ENCODE measurements at places on chromosomes 11 and 22.

DNA sequence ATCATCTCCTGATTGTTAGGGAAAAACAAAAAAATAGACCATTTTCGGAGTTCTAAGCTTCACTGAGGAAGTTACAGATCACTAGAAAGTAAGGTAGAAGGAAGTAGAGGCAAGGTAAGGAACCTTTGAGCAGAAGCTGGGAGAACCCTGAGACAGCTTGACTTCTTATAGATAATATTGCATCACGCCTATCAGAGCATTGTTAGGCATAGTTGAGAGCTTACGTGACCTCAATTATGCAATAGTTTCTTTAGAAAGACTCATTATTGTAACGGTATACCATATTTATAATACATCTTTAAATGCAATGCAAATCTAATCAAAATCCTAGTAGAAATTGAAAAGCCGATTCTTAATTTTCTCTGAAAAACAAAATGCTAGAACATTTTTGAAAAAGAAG, 4.9 kb downstream of the TBRG1 start:
- DNase-seq, result no peak

GRCh38 chr11:126698576-126698975, 302.0 kb downstream of the KIRREL3 start:
- DNase-seq, result no peak

DNA sequence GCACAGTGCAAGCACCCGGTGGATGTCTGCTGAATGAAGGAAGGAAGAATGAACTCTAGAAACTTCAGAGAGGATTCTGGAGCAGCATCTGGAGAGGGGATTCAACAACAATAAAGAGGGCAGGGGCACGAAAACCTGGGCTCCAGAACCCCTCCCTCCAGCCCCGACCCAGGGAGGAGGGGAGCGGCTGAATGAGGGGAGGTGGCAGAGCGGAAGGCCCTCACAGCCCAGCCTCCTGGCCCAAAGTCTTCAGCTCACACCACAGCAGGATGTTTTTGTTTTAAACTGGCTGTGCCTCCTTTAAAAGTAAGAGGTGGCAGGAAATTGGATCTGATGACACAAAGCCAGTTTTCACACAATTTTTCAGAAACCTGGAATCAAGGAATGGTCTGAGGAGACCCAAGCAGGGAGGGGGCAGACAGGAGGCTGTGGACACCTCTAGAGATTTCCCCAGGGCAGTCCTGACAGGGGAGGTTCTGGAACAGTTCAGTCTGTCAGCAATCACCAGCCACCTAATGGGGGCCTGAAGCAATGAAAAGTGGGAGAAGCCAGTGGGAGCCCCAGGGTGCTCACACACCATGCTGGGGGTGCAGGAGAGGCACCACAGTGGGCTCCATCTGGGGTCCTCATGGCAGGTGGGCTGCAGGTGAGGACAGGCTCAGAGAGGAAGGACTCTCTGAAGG, 44.4 kb upstream of the TCF20 start:
- DNase-seq, result no peak

GRCh38 chr11:76803811-76804600, 20.9 kb downstream of the TSKU start:
- peak; percentile 63 for DNase-seq

- no peak for DNase-seq
These were observed 742.5 kb downstream of the ETS1 start for GRCh38 chr11:127844876-127845275.

GRCh38 chr22:32999039-32999815, 59.0 kb downstream of the SYN3 start:
- DNase-seq, result no peak

- DNase-seq, result no peak
These were observed 265.2 kb downstream of the KCNA4 start for GRCh38 chr11:29751618-29752017.

DNA sequence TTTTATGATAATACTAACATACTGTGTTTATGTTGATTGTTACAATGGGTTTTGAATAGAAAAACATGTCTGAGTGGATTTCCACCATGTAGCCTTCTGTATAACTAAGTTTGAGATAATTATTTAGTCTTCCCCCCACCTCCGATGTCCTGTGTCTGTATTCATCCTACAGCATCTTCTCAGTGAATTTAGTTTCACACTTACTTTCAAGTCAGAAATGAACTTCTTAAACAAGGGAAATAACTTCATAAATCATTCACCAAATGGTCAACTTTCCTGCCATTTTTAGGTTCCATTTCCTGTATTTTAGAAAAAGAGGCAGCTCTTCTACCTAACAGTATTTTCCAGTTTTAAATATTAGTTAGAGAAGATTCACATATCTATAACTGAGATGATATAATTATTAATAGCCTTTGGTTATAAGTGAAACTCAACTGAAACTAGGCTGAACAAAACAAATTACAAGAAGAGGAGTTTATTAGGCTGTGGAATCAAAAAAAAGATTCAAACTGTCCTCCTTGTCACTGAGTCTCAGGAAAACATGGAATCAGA, 3.5 kb downstream of the OR51B5 start:
- DNase-seq, result no peak

DNA sequence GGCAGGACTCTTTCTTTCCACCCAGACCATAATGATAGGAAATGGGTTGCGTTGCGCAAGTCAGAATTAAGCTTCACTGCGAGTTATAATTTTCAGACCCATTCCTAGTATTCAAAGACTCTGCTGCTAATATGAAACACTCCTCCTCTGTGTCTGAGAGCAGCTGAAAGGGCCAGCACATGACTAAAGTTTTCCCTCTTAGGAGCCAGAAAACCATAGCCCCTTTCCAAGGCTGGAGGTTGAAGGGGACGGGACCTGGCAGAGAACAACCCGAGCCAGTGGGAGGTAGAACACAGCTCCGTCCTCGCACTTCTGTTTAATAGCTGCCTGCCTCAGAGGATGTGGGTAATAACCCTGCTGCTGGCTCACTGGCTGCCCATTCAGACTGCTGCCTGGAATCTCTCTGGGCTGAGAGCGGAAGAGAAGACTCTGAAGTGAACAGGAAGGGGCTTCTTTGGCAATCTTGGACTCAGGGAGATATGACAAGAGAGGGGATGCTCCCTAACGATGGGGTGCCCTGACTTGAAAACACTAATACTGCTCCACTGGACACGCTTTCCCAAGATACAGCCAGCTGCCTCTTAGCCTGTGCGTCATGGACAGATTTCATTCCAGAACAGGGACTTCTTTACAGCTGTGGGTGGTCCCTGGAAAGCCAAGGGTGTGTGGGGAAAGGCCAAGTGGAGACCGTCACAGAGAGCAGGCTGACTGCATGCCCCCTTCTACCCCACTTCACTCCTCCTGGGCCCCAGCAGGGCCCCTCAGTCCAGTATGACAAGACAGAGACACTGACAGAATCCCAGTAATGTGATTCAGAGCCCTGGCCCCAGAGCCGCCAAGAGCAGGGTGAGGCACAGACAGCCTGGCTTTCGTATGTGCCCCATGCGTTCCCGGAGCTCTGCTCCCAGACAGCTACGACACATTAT, 156.9 kb downstream of the FEZ1 start:
- peak; percentile 42 for DNase-seq

DNA sequence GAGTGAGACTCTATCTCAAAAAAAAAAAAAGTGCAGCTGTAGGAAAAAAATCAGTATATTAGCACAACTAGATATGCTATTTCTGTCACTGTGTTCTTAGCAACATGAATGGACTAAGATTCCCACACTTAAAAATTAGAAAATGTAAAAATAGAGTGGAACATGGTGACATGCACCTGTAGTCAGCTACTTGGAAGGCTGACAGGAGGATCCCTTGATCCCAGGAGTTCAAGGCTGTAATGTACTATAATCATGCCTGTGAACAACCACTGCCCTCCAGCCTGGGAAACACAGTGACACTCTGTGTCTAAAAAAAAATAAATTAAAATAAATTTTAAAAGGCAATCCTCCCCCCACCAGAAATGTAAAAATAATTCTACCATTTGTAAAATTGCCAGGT, 29.8 kb downstream of the PICALM start:
- no peak for DNase-seq

GRCh38 chr11:109864834-109865547, 228.2 kb upstream of the ZC3H12C start:
- peak; percentile 77 for DNase-seq

DNA sequence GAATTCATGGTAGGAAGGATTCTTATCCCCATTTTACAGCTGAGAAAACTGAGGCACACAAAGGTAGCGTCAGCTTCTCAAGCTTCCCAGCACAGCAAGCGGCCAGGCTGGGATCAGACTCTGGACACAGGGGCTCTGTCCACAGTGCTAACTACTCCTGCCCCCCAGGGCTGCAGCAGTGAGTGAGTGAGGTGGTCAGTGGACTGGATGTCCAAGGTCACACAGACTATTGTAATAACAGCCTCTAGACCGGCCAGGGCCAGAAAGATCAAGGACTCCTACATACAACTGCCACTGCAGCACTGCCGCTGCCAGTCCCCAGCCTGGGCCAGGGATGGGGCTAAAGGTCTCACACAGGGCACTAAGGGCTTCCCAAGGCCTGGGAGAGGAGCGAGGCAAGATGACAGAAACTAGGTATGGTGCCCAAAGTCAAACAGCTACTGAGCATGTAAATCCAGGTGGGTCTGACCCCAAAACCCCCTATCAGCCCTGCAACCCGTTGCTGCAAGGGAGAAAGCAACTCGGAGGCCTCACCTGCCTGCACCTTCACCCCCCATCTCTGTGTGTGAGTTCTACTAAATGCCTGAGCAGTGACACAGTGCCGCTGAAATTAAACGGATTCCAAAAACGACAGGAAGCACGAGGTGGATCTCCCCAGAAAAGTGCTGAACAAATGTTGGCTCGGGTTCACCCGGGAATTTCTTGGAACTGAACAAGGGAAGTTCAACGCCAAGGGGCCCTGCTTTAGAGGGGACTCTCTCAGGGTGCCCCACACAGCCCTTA, 161.8 kb upstream of the GRK3 start:
- peak; percentile 36 for DNase-seq

DNA sequence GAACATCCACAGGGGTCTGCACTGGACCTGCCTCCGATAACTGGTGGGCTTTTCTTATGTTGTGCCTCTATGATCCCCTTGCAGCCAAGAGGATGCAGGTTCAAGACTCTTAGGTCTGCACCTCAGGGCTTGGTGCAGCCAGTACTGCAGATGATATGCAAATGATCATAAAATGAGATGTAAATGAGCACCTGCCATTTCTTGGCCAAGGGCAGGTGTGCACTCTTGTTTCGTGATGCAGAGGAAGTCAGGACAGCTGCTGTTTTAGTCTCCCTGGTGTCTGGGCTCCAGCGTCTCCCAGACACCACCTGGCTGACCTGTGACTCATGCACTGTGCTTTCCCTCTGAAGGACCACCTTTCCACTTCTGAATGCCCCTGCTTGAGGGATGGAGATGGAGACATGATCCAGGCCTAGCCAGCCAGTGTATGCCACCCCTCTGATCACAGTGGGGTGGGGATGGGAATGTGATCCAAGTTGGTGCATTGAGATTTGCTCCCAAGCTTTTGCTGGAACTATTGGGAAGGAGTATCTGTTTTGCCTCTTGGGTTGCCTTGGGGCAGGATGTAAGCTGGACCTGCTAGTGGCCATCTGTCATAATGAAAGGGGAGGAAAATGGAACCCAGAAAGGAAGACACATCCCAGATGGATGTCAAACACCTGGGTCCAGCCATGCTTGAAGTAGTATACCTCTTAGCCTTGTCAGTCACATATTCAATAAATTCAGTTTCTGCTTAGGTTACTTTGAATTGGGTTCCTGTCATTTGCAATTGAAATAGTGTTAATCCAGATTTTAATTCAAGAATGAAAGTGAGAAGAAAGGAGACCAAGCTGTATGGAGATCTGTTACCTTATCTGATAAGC, 3.3 kb upstream of the KCNJ11 start:
- DNase-seq, result no peak

DNA sequence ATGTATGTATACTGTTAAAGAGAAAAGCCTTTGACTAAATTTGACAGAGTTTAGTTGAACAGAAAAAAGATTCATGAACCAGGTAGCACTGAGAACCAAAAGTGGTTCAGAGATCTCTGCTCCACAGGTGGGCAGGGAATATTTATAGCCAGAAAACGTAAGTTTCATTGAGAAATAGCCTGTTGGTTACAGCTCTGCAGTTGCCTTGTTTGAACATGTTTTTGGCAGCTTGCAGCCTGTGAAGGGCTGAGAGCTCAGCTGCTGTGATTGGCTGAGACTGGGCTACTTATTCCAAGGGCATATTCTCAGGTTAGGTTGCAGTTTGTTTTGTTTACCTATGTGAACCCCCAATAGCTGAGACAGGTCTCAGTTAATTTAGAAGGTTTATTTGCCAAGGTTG, 13.5 kb upstream of the ZNF74 start:
- DNase-seq, result no peak

DNA sequence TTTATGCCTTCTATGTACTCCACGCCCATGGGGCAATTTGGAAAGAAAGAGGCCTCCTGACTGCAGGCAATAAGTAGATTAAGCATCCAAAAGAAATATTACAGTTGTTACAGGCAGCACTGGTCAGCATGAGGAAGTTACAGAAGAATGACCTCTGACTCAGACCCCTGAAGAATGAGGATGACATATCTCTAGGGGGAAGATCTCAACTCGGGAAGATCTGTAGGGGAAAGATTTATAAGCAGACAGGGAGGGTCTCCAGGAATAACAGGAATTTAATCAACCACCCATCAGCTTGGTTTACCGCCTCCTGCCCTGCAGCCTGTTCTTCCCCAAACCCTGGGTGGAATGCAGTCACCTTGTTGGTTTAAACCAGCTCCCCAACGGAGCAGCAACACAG, 58.0 kb downstream of the RCN1 start:
- DNase-seq, result no peak

- DNase-seq, result peak; percentile 47
These were observed 1.6 kb downstream of the NCAM1 start for GRCh38 chr11:112962579-112963367.

DNA sequence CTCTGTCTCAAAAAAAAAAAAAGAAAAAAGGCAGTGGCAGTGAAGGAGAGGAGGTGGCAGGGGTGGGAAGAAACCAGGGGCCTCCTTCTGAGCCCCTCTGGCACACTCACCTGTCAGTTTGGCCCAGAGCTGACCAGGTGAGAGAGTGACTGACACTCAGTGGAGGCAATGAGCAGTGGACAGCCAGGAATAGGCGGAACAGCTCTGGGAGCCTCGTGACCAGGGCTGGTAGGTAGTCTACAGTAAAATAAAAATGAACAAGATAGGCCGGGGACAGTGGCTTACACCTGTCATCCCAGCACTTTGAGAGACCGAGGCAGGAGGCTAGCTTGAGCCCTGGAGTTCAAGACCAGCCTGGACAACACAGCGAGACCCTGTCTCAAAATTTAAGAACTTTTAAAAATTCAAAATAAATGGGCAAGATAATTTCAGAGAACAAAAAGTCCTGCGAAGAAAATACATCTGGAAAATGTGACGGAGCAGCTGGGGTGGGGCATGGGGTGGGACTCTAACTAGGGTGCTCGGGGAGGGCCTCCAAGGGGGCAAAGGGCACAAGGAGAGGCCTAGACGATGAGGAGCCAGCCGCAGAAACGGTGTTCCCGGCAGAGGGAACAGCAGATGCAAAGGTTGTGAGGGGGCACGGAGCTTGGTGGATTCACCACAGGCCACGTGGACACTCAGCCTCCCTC, 3.8 kb upstream of the PDXP start:
- DNase-seq, result no peak

DNA sequence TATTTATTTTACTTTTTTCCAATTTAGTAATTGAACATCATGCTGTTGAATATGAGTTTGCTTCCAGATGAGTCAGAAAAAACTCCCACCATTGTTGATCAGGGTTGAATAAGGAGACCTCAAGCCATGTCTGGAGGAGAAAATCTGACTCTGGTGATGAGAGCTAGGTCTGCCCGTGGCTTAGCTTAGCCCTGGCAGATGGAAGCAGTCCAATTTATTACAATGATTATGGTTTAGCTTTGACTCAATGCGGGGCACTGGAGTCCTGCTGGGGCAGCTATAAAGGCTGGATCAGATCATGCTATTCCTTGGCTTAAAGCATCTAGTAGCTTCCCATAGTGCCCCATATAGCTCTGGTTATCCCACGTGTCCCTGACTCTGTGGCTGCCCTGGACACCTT, 506.5 kb downstream of the MN1 start:
- no peak for DNase-seq

Measured in mesenchymal stem cell (in vitro differentiated cells and primary cell).